ENCODE measurements at places on chromosomes 2 and 18.

GRCh38 chr2:58708565-58708964 is 467.4 kb upstream of the FANCL start:
- no peak for DNase-seq

GRCh38 chr2:160747501-160748170 is 254.0 kb upstream of the RBMS1 start:
- DNase-seq, result no peak

DNA sequence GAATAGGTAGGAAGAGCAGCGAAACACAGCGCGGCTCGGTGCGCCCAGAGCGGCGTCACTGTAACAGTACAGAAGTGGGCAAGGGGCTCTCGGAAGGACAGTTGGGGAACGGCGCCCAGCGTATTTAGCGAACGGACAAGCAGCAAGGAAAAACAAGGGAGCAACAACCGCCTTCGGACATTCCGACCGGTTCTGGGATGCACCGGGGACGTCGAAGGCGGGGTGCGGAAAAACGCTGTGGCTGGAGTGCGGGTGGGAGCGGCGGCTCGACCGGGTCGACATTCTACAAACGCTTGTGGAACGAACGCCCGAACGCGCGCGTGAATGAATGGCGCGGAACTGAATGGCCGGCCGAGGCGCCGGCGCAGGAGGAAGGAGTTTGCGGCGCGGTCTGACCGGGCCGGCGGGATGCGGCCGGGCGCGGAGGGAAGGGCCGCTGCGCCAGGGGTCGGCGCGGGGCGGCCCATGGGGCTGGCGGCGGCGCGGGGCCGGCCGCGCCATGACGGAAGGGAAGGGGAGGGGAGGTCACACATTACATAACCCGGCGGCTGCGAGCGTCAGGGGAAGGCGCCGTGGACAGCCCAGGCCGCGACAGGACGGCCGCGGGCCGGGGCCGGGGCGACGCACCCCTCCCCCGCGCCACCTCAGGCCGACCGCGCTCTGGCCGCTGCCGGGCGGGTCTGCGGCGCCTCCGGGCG is 605 bp downstream of the REV1 start:
- DNase-seq, result peak; percentile 83

DNA sequence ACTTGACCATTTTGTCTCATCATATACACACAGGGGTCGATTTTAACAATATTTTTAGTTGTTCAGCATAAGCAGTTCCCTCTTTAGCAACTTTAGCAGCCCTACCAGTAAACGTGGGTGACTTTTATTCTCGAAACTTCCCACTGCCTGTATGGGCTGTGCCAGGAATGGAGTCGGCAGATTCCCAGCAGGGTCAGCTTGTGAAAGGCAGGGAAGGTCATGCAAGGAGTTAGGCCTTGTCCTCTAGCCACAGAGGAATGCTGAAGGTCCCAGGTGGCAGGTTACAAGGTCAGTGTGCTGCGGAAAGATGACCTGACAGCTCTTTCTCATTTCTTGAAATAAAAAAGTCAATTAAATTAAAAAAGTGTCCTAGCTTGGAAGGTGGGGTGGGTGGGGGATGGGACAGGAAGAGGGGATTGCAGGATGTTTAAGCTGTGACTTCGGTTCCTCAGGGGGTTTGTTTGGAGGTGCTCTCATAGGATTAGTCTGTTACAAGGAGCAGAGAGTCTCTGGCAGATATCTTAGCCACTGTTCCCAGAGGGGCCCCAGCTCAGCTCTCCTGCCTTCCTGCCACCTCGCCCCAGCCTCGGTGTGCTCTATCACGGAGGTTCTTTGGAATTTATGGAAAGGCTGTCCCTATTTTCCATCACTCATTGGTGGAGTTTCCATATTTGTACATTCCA is 21.4 kb downstream of the DRC1 start:
- DNase-seq, result no peak

DNA sequence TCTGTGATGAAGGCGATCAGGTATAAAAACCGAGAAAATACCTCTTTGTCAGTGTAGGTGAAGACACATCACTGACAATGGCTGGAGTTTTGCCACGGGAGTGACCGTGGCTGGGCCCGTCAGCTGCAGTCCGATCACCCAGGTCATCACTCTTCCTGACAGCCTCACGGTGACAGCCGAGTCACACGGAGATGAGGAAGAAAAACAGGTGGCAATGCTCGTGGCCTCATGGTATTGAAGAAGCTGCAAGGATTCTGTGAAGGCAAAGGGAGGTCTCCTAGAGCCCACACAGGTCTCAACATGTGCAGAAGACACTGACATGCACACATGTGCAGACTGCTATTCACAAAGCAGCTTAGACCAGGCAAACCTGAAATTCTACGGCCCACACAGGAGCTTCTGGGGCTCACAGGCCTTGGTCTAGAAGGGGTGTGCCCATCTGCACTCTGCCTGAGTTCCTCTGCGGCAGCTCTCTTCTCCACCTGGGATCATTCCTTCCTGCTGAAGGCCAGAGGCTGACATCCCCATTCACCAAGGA is 7.4 kb downstream of the COPS9 start:
- DNase-seq, result no peak

Data from hematopoietic multipotent progenitor cell treated with erythropoietin and hydrocortisone succinate and interleukin-3 and kit ligand, for 4 days (in vitro differentiated cells).